Cardiac septum (tissue), 1 donor: ENCODE measurements at places on chromosomes 3 and 15. TPM values are rescaled to one million over a fixed set of nuclear protein-coding genes. Genes with fewer than 3 reads are reported as not detected.

Gene GPR62
- total RNA-seq = 0.16 TPM

Gene CRYGS
- total RNA-seq = 1.8 TPM

Gene THAP10
- 3.5 TPM for total RNA-seq

Gene CFAP20DC
- total RNA-seq = 0.08 TPM

Gene MKRN3
- 0.32 TPM for total RNA-seq

Gene CMTM8
- 5.5 TPM for total RNA-seq

Gene KBTBD13
- 3.3 TPM for total RNA-seq

Gene CPN2
- 0.35 TPM for total RNA-seq

Gene DPPA2
- not detected for total RNA-seq

Gene EBLN2
- 1.9 TPM for total RNA-seq

Gene GPR87
- total RNA-seq = not detected

Gene TMCO5A
- not detected for total RNA-seq

Gene C3orf49
- total RNA-seq = not detected

Gene NRROS
- 2.6 TPM for total RNA-seq

Gene LRTM1
- not detected for total RNA-seq

Gene SCAANT1
- total RNA-seq = not detected

Gene SLC22A14
- 0.24 TPM for total RNA-seq

Gene LAMB2
- total RNA-seq = 788 TPM

Gene ATP13A5
- not detected for total RNA-seq
